ENCODE measurements at places on chromosomes 16 and 17.

- DNase-seq = peak; percentile 55
Measured at GRCh38 chr16:1502092-1503004, 9.2 kb downstream of the TELO2 start.

DNA sequence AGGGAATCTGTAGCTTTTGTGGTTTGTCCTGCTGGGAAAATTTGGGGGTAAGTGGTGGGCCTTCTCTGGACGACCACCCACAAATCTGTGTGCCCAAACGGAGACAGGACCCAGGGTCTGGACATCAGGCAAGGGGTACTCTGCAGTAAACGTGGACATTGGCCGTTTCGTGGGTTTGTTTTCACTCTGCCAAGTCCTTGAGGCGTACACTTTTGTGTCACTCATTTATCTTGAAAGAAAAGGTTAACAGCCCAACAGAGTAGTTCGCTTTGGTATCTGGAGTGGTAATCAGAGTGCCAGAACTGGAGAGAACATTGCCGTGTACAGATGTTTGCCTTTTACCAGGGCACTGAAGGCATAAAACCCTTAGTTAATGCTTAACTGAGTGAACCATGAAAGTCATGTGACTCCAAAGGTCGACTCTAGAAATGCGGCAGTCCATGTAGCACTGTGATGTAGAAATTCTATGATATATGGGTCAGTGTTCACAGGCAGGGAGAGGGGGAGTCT, 15.4 kb downstream of the NAA60 start:
- DNase-seq = no peak

DNA sequence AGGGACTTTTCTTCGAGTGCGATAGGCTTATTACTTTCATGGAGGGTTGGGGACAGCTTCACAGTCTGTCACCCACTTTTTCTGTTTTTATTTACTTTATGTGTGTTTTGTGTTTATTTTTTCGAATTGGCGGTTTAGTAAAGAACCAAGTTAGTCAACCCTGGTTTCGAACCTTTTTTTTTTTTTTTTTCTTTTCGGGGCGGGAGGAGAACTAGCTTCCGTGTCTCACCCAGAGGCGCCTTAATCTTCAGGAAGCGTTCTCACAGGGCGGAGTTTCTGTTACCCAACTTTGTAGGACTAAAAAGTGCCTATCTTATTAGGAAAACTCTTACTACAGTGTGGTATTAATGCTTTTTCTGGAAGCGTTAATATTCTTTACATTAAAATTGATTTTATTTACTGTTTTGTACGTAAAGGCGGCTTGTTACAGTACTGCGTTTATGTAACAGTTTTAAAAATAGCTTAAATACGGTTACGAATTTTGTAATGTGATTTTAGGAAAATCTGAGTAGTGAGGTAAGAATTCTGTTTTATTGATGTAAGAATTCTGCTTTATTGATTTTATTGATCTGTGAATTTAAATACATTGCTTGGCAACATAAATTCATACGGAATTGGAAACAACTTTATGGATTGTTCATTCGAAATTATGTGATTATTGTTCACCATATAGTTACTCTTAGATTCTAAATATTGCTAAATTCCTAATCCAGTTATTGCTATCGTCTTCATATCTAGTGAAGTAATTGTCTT, 885 bp downstream of the ZNF207 start:
- no peak for DNase-seq

GRCh38 chr16:49596648-49597291, 223.2 kb downstream of the C16orf78 start:
- no peak for DNase-seq

DNA sequence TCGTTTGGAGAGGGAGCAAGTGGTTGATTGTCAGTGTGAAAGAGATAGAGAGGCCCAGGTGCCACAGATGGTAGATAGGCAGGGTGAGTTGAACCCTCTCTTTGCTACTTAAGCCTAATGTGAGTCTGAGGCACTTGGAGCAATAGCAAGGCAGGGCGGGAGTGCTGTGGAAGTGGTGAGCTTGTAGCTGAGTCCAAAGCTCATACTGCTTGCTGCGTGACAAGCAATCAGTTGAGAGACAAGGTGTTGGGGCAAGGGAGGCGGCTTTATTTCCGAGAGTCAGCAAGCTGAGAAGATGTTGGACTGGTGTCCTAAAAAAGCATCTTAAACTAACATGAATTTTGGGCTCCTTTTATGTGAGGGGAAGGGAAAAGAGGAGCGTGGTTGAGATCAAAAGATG, 112.9 kb upstream of the ZKSCAN2 start:
- DNase-seq = no peak

- DNase-seq = no peak
Measured at GRCh38 chr16:78931678-78932077, 668.9 kb downstream of the MAF start.

DNA sequence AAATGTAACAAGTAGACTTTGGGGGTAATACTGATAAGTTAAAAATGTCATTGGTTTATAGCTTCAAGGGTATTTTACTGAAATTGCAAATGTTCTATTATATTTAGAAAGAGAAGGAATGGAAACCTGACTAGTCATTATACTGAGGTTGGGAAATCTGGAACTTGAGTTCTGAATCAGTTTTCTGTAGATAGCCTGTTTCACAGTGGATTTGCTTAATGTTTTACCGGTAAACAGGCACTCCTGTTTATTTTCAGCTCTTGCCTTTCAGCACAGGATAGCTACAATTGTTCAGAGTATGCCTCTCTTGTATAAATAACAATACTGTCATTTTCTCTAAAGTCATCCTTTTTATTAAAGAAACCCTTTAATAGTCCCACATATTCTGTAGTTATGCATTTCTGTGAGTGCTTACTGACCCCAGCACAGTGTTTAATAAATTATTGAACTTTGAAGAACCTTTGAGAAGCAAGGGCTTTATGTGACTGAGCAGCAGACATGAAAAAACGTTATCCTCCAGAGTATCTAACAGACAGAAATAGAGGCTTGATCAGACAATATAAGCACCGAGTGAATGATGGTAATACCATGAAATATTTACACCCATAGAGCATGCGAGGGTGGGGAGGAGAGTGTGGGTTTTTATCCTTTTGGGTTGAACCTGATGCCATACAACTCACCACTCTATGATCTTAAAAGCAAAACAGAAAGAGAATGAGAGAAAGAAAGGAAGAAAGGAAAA, 58.2 kb downstream of the FTO start:
- DNase-seq = no peak

DNA sequence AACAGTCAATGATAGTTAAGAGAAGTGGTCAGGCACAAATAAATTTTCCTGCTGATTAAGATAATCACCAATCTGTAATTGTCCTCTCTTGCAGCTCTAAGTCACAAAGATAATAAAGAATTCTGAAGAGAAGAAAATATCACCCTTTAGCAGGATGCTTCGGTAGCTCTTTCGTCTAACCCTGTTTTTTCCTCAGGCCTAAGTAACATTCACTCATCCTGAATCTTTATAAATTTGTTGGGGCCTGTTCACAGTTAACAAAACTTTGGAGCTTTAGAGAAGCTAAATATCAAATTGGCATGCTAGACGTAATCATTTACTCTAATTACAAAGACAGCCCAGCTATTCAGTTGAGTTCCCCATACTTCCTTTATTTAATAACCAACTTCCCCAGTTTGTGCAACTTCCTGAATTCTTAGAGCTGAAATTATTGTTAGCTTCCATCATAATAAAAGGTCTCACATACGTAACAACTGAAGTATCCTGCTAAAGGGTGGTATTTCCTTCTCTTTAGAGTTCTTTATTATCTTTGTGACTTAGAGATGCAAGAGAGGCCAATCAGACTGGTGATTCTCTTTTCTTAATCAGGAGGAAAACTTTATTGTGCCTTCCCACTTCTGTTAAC, 118.6 kb downstream of the TANGO6 start:
- no peak for DNase-seq

- DNase-seq = no peak
Measured at GRCh38 chr17:74639704-74640151, 16.2 kb upstream of the CD300E start.

DNA sequence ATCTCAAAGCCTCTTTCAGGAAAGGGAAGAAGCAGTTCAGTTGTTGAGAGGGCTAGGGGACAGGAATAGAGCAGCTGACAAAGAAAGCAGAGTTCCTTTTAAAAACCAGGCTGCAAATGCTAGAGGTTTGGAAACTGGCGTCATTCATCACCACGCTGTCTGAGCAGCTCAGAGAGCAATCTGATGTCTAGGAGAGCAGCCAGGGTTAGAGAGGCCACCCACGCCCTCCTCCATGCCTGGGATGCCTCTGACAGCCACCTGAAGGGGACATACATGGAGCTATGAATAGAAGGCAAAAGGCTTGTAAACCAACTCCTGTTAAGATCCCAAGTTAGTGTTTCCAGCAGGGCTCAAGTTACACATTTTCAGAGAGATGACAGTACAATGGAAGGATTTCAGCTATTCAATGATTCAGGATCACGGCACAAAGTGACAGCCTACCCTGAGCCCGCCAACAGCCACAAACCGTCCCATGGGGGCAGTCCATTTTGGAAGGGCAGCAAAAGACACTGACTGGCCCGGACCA, 12.4 kb downstream of the RAB5C start:
- DNase-seq = no peak

GRCh38 chr16:50498431-50499155, 49.6 kb upstream of the NKD1 start:
- DNase-seq = no peak

DNA sequence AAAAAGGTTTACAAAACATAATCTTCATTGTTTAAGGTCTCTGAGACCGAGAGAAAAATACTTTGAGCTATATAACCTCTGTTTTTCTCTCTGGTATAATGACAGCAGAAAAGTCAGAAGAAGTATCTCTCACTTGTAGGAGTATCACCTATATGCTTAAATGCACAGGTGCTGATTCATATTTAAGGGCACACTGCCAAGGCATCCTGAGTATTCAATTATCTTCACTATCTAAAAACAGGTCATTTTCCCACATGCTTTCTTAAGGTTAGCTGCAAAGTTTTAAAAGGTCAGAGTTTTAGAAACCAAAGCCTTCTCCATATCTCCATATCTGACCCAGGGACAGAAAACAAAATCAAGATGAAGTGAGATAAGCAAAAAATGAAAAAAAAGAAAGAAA, 99.3 kb upstream of the C17orf78 start:
- DNase-seq = no peak

- DNase-seq = no peak
Measured at GRCh38 chr16:28321700-28322411, 29.5 kb downstream of the SBK1 start.

- no peak for DNase-seq
Measured at GRCh38 chr17:40099619-40100418, 570 bp downstream of the NR1D1 start.

GRCh38 chr16:82481455-82481854, 145.3 kb upstream of the CDH13 start:
- DNase-seq = no peak

- DNase-seq = no peak
Measured at GRCh38 chr16:53622315-53622714, 81.3 kb downstream of the RPGRIP1L start.

- no peak for DNase-seq
Measured at GRCh38 chr17:13544765-13545164, 57.0 kb downstream of the HS3ST3A1 start.

GRCh38 chr17:17780922-17781590, 55.7 kb downstream of the SREBF1 start:
- DNase-seq = no peak
